Activated naive CD4-positive, alpha-beta T cell treated with Interleukin-2 at 50 U/mL for 16 hours (primary cell): ENCODE measurements at places on chromosomes 16 and 17.
A peak's percentile ranks its signal among the peaks of the same experiment; 100 is the strongest.

DNA sequence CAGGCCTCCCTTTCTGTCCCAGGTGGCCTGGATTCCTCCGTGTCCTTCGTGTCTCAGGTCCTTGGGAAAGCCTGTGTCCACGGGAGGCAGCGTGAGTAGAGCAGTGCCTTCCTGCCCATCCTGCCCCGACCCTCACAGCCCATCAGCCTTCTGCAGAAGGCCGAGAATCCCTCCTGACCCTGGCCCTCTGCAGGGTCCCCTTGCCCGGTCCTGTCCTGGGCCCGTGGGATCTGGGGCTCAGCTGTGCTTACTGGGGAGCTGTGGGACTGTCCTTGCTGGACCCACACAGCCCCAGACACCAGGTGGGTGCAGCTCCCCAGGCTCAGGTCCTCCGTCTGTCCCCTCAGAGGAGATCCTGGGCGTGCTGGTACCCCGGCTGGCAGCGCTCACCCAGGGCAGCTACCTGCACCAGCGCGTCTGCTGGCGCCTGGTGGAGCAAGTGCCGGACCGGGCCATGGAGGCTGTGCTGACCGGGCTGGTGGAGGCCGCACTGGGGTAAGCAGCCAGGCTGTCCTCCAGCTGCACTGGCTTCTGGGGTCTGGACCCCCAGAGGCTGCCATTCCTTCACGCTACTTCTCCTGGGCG is 3.9 kb downstream of the TELO2 start:
- no peak for DNase-seq

DNA sequence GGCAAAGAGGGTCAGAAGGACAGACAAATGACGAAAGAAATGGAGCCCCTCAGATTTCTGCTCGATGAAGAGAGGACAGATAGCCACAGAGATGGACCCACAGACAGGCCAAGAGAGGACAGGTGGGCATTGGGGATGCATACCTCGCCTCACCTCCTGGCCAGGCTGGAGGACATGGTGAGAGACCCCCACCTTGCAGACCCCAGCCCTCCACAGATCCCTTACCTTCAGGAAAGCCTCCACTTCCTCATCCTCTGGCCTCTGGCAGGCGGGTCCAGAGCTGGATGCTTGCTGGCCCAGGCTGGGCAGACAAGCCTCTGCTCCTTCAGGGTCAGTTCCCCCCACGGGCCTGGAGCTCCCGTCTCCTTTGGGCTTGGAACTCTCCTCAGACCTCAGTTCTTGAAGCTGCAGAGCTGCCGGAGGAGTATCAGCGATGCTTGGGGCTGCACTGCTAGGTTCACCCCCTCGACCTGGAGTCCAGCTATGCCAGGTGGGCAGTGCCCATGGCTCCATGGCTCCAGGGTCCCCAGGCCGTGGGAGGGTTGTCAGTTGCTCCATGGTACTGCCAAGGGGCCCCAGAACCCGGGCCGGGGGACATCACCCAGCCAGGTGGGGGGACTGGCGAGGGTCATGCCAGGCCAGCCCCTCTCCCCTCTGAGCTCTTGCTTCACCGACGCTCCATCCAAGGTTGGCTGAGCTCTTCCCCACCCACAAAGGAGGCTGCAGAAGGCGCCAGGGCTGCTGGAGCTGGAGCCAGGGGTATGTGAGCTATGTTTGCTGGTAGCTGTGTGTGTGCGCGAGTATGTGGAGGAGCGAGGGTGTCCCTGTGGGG is 1.0 kb downstream of the TSPOAP1 start:
- no peak for DNase-seq

GRCh38 chr17:13152501-13152900 is 134.7 kb upstream of the ELAC2 start:
- DNase-seq: no peak

DNA sequence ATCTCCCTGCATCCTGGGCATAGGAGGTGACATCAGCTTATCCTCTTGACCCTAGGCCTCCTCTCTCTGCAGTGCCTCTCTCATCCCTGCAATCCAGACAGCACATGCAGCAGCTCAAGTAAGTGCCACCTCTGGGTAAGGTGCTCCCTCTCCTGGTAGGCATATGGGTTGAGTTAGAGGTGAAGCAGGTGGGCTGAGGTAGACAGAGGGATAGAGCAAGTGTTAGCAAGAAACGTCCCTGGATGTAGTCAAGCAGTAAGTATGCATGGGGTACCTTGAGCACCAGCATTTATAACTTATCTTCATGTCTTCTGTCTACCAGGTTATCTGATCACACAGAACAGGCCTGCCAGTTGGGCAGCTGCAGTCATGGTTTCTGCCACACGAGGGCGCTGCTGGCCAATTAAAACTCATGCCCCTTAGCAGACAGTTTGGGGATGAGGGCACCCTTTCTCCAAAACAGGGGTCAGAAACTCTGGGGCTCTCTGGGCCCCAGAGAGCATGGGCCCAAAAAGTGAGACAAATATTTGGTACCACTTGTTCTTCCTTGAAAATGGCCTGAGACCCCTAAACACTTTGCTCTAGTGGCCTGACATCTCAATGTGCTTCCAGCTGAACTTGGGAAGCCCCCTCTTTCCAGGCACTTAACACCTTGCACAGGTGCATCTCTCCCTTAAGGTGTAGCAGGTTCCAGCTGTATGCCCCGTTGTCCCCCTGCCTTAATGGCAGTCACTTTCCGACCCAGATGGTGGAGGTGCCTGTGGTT is 59.8 kb downstream of the NEUROD2 start:
- DNase-seq: peak; percentile 79

DNA sequence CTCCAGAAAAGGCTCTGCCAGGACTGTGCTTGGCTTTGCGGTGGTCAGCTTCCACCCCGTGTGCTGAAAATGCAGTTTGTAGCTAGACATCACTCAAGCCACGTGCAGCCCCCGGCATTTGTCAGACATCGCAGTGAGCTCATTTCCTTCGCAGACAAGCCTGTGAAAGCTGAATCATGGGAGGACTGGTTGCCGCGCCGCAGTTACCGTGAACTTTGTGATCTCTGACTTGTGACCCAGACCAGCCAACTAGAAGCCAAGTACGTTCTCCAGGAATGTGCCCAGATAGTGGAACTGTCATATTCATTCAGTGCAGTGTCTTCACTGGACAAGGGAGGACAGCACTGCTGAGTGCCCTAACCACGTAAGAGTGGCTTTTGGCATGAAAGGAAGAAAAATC is 58.1 kb downstream of the NDE1 start:
- DNase-seq: no peak

- no peak for DNase-seq
Observed at GRCh38 chr17:77419547-77420094, 278.9 kb downstream of the SEC14L1 start.

DNA sequence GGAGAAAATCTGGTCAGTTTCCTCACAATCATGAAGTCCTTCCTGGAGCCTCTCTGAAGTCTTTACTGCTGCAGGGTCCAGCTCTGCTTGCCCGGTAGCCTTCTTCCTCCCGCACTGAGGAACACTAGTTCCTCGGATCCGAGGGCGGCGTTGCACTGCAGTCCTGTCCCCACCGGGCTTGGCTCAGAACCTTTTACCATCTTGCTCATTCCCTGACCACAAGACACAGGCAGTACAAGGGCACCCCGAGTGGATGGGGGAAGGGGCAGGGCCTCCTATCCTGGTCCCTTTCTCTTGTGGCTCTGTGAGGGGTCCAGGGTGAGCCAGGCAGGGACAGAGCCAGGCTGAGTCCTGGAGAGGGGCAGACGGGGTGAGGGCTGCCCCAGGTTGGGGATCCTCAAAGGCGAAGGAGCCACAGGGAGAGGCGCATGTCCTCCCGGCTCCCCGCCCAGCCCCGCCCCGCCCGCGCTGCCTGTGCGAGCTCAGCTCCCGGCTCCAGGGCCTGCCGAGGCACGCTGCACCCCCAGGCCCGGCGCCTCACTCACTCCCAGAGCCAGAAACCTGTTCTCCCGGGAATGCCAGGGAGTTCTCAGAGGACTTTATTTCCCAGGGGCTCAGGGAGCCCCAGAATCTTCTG is 1.5 kb downstream of the FOXN1 start:
- DNase-seq: no peak

- DNase-seq: no peak
Observed at GRCh38 chr16:54505549-54506213, 219.1 kb upstream of the IRX3 start.

DNA sequence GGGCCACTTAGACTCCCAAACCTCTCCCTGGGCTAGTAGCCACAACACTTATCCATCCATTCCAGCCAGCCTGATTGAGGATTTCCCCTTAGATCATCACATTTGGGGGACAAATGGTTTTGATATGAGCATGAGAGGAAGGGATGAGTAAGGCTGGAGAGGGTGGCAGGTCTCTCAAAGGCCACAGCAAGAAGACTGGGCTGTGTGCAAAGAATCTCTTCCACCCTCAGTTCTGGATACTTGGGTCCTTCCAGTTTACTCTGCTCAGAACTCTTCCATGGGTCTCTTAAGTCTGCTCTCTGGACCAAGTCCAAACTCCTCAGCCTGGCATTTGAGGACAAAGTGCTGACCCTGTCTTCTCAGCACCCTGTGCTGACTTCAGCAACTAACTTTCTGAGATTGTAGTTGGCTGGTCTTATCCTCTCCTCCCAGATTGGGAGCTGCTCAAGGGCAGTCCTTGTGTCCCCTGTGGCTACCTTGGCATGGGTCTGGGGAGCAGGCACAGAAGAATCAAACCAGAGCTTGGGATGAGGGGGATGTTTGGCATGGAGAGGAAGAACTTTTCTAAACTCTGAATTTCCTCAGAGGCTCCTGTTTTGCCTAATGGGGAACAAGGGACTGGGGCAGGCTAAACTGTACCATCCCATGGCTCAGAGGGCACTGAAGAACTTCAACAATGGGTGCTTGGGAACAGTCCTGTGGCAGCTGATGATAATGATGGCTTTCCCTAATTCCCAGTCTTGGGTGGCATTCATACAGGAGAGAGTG is 3.1 kb upstream of the NFATC3 start:
- no peak for DNase-seq

GRCh38 chr17:37543637-37544052 is 54.0 kb downstream of the DUSP14 start:
- no peak for DNase-seq

- DNase-seq: peak; percentile 44
Observed at GRCh38 chr16:1781758-1782407, 488 bp downstream of the SPSB3 start.

DNA sequence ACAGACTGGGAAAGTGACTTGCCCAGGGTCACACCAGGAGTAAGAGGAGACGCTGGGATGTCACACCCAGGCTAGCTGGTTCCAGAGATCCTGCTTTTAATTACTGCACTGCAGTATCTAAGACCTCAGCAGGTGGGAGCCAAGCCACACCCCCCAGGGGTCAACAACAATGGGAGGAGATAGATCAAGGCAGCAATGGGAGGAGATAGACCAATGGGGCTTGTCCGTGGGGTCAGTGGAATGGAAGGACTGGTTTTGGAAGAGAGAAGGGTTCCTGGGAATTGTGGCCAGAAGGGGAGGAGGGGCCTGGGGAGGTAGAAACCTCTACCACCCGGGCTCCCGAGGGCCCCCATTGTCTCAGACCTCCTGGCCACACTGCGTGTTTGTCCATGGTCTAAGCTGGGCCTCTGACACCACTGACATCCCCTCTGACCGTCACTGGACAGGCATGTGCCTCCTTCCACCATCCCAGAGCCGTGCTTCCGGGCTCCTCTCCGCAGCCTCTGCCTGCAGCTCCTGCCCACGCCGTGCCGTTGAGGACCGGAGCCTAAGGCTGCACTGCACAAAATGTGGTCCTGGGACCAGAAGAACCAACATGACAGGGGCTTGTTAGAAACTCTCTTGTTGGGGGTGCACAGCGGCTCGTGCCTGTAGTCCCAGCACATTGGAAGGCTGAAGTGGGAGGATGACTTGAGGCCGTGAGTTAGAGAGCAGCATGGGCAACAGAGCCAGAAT is 69.8 kb upstream of the RPH3AL start:
- DNase-seq: no peak

- DNase-seq: no peak
Observed at GRCh38 chr17:74531231-74531761, at the start of gene CD300LB. TSS of gene CD300LB (minus strand) at chr17:74531475. CDS start at chr17:74531350, 125 bp downstream.

DNA sequence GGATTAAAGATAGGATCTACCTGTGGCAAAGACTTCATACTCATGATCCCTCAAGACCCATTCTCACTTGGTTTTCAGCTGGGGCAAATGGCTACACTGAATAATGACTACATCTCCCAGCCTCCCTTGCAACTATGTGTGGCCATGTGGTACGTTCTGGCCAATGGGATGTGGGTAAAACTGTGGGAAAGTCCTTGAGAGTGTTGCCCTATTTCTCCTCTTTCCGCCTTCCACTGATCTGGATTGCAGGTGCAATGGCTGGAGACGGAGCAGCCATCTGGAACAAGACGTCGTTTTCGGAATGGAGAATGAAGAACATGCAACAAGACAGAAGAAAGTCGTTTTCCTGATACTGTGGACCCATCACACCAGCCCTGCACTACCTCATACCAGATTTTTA is 48.5 kb downstream of the HAPSTR1 start:
- no peak for DNase-seq

GRCh38 chr17:42543190-42544079 is 7.4 kb downstream of the NAGLU start:
- DNase-seq: no peak

GRCh38 chr17:64507413-64507782 is 621 bp downstream of the CEP95 start:
- DNase-seq: peak; percentile 27

DNA sequence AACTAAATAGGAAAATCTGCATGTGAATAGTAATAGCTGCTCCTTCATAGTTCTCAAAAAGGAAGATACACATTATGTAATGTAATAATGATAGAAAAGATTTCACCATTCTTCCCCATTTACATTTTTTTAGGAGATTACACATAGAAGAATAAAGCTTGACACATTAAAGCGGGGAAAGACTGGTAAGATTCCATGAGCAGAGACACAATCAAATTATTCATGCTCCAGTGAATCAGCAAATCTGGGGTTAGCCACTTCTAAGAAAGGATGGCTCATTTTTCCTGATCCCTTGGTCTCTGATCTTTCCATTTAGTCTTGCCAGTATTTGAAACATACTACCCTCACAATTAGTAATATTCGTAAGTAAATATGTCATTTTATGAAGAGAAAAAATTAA is 81.9 kb downstream of the CA4 start:
- no peak for DNase-seq

GRCh38 chr17:49564638-49565037 is 11.0 kb upstream of the NXPH3 start:
- no peak for DNase-seq

- no peak for DNase-seq
Observed at GRCh38 chr16:89174877-89175276, 3.3 kb downstream of the CDH15 start.

GRCh38 chr17:75869282-75870141 is 8.9 kb downstream of the TRIM47 start:
- no peak for DNase-seq

DNA sequence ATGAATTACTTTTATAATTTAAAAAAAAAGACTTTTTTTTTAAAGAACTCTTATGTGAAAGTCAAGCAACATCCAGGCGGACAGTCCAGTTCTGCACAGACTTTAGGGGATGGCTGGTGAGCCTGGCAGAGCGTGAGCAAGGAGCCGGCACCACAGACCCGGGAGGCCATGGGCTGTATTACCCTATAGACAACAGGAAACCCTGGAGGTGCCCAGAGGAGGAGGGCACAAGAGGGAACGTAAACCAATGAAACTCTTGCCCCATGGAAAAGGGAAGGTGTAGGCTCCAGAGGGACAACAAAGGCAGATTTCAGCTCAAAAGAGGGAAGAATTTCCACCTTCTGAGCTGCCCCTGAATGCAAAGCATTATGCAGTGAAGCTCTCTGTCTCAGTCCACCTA is 25.5 kb upstream of the RPH3AL start:
- no peak for DNase-seq
